Upper lobe of left lung (tissue), 6 donors: ENCODE measurements at places on chromosomes 5 and 9. TPM values are rescaled to one million over a fixed set of nuclear protein-coding genes. Genes with fewer than 3 reads are reported as not detected.

DNA sequence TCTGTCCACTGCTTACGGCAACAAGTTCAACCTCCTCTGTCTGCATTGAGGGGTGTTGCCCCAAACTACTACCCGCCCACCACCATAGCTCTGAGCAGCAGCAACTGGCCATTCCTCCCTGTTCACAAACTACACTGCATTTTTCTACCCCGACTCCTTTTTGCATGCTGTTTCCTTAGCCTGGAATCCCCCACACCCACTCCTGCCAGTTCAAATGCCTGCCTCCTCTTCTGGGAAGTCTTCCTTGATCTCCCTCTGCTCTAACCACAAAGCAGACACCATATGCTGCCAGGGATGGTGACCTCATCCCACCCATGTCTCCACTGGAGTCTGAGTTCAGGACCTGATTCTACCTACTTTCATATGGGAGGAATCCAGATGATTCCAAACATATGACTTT is 13.3 kb downstream of the ALDH1B1 start:
- no peaks in the 10 kb centered on the region for H3K27me3 ChIP-seq
- no peaks in the 10 kb centered on the region for H3K36me3 ChIP-seq
- peaks cover 2% of the 10 kb centered on the region for H3K4me1 ChIP-seq
- no peak overlapping the region for H3K4me3 ChIP-seq
- H3K27ac ChIP-seq, result no peak overlapping the region

GRCh38 chr9:79779901-79780300 is 208.1 kb downstream of the TLE4 start:
- no peaks in the 10 kb centered on the region for H3K36me3 ChIP-seq
- H3K27ac ChIP-seq, result no peak overlapping the region
- no peak for DNase-seq
- H3K27me3 ChIP-seq, result no peaks in the 10 kb centered on the region
- H3K4me3 ChIP-seq, result no peak overlapping the region
- H3K4me1 ChIP-seq, result no peaks in the 10 kb centered on the region

DNA sequence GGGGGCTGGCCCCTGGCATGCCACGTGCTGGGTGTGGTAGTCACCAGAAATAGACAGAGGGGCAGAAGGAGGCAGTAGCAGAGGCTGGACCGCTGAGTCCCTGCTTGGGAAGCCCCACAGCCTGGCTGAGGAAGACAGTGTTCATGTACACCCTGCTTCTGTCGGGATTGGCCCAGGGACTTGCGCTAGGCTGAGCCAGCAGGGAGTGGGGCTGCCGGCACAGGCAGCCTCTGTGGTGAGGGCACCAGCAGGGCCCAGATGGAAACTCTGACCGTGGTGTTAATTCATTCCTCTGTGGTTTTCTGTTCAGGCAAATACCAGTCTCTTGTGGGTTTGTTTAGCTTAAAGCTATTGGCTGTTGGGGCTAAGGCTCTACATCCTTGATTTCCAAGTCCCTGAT is 108.6 kb upstream of the RAD23B start:
- no peaks in the 10 kb centered on the region for H3K4me1 ChIP-seq
- no peak for DNase-seq
- no peak overlapping the region for H3K27ac ChIP-seq
- H3K4me3 ChIP-seq, result no peak overlapping the region

- H3K27me3 ChIP-seq, result no peaks in the 10 kb centered on the region
- no peaks in the 10 kb centered on the region for H3K4me1 ChIP-seq
- H3K27ac ChIP-seq, result no peak overlapping the region
- no peak overlapping the region for H3K4me3 ChIP-seq
- DNase-seq, result no peak
Measured at GRCh38 chr9:87020169-87020950, 73.1 kb upstream of the GAS1 start.

The SAPCD2 gene
- total RNA-seq, result 0.83 TPM

DNA sequence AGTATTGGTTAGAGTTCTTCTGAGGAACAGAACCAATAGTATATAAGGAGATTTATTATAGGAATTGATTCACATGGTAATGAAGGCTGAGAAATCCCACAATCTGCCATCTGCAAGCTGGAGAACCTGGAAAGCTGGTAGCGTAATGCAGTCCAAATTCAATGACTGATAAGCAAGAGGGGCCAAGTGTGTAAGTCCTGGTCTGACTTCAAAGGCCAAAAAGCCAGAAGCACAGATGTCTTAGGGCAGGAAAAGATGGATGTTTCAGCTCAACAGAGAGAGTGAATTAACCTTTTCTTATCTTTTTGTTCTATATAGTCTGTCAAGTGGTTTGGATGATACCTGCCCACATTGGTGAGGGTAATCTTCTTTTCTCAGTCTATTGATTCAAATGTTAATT is 146.4 kb downstream of the FGF10 start:
- no peaks in the 10 kb centered on the region for H3K27me3 ChIP-seq
- no peaks in the 10 kb centered on the region for H3K36me3 ChIP-seq
- no peaks in the 10 kb centered on the region for H3K4me1 ChIP-seq
- no peak for DNase-seq
- no peak overlapping the region for H3K27ac ChIP-seq

The COL27A1 gene
- total RNA-seq, result 7.6 TPM

The SARDH gene
- total RNA-seq, result 14.0 TPM

- H3K4me1 ChIP-seq, result peaks cover 16% of the 10 kb centered on the region
- no peaks in the 10 kb centered on the region for H3K36me3 ChIP-seq
- no peaks in the 10 kb centered on the region for H3K27me3 ChIP-seq
- H3K4me3 ChIP-seq, result no peak within 1 kb of the TSS
- H3K27ac ChIP-seq, result no peak within 1 kb of the TSS
Measured at GRCh38 chr5:138274189-138274853, at the start of gene GFRA3. Gene GFRA3, minus strand, starts transcription at chr5:138274621. Its CDS starts 197 bp downstream, at chr5:138274424.

The ECM2 gene
- 4.3 TPM for total RNA-seq

GRCh38 chr9:105188746-105189145 is 55.7 kb upstream of the SLC44A1 start:
- no peak overlapping the region for H3K4me3 ChIP-seq
- no peaks in the 10 kb centered on the region for H3K27me3 ChIP-seq
- no peak for DNase-seq
- H3K27ac ChIP-seq, result no peak overlapping the region
- H3K4me1 ChIP-seq, result peaks cover 15% of the 10 kb centered on the region

DNA sequence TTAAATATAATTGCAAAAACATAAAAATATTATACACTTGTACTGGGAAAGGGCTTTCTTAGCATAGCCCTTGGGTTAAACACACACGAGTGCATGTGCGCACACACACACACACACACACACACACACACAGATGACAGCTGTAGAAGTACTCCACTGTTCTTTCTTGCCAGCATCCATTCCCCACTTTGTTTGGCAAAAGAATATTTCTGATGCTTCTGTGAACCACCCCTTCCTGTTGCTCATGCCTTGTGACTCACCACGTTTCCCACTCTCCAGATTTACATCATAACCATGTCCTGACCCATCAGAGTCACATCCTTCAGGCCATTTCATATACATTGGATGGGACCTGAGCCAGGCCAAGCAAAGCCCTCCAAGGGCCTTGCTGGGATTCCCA is 280.1 kb downstream of the DNAH5 start:
- no peak overlapping the region for H3K4me3 ChIP-seq
- no peak for DNase-seq
- H3K4me1 ChIP-seq, result no peaks in the 10 kb centered on the region
- H3K27ac ChIP-seq, result no peak overlapping the region
- H3K36me3 ChIP-seq, result no peaks in the 10 kb centered on the region

DNA sequence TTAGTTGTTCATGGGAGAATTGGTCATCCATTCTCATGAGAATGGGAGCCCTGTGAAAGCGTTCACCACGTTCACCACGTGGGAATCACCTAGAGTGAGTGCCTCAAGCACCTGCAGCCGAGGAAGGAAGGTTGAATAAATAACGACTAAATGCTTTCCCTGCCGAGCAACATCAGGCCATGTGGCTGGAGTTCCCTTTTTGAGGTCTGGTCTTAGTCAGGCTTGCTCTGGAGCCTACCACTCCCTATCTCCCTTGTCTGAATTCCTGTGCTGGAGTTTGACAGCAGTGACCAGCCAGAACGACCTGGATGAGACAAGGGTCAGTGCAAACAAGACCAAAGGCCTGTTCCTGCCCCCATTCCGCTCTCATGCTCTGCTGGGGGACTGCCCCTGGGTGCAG is 28.5 kb downstream of the KCNMB1 start:
- H3K27me3 ChIP-seq, result no peaks in the 10 kb centered on the region
- no peak overlapping the region for H3K4me3 ChIP-seq
- H3K4me1 ChIP-seq, result peaks cover 22% of the 10 kb centered on the region
- DNase-seq, result peak; percentile 52
- no peaks in the 10 kb centered on the region for H3K36me3 ChIP-seq

GRCh38 chr5:151238303-151238741 is 14.4 kb upstream of the CCDC69 start:
- no peaks in the 10 kb centered on the region for H3K27me3 ChIP-seq
- no peaks in the 10 kb centered on the region for H3K36me3 ChIP-seq
- no peak overlapping the region for H3K4me3 ChIP-seq
- no peak overlapping the region for H3K27ac ChIP-seq

GRCh38 chr9:87088192-87088591 is 140.9 kb upstream of the GAS1 start:
- no peaks in the 10 kb centered on the region for H3K27me3 ChIP-seq
- H3K4me3 ChIP-seq, result no peak overlapping the region
- no peaks in the 10 kb centered on the region for H3K36me3 ChIP-seq

DNA sequence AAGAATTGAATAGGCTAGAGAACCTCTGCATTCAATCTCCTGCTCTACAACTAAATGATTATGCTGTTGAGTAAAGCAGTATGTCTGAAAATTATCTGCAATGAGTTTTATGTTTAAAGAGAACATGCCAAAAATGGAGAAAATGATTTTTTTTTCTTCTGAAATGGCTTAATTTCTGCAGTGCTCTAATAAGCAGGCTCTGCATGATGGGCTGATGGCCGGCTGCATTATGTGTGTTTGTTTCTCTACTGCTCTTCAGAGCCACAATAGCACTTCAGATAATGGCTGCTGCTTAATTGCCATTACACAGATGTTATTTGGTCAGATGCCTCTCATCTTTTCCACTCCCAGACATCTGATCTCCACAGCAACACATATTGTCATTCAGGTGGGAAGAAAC is 286.4 kb upstream of the DMAC1 start:
- H3K36me3 ChIP-seq, result no peaks in the 10 kb centered on the region
- DNase-seq, result no peak
- no peaks in the 10 kb centered on the region for H3K27me3 ChIP-seq
- H3K27ac ChIP-seq, result no peak overlapping the region
- no peaks in the 10 kb centered on the region for H3K4me1 ChIP-seq
- H3K4me3 ChIP-seq, result no peak overlapping the region

GRCh38 chr9:127030814-127031740 is 91.4 kb downstream of the ANGPTL2 start:
- peak; percentile 37 for DNase-seq
- H3K27ac ChIP-seq, result no peak overlapping the region
- no peaks in the 10 kb centered on the region for H3K36me3 ChIP-seq

GRCh38 chr5:78984439-78985115 is 533 bp downstream of the ARSB start:
- H3K27me3 ChIP-seq, result no peaks in the 10 kb centered on the region
- DNase-seq, result peak; percentile 97
- no peaks in the 10 kb centered on the region for H3K36me3 ChIP-seq
- peaks cover 15% of the 10 kb centered on the region for H3K4me1 ChIP-seq
- peak overlapping the region; percentile 98 for H3K27ac ChIP-seq
- peak overlapping the region; percentile 63 for H3K4me3 ChIP-seq

The AIF1L gene
- 9.2 TPM for total RNA-seq

DNA sequence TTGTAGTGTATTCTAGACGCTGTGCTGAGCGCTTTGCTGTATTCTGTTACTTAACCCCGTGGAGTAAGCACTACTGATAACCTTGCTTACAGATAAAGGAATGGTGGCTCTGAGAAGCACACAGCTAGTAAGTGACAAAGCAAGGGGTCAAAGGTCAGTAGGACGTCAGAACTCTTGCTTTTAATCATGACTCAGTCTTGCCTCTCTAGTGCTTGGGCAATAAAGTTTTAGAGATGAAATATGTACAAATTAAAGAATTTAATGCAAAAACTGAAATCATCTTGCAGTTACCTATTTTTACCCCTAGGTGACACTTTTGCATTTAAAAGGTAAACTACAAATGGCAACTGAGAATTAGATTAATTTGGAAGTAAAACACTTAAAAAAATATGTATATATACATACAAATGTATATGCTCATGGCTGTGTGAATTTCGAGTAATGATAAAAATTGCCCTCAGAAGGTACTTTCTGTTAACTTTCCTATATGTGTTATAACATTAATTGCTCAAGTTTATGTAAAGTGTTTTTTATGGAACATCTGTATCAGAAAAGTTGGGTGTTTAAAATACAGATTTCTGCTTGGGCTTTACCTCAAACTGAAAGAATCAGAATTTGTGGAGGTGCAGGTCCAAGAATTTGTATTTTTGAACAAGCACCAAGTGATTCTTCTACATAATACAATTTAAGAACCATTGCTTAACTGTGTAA is 175.1 kb upstream of the DAB2 start:
- H3K27ac ChIP-seq, result no peak overlapping the region
- H3K4me3 ChIP-seq, result no peak overlapping the region
- no peak for DNase-seq
- H3K27me3 ChIP-seq, result no peaks in the 10 kb centered on the region
- no peaks in the 10 kb centered on the region for H3K36me3 ChIP-seq
- H3K4me1 ChIP-seq, result no peaks in the 10 kb centered on the region

The NUTM2G gene
- total RNA-seq, result not detected

The KCTD16 gene
- 0.15 TPM for total RNA-seq

DNA sequence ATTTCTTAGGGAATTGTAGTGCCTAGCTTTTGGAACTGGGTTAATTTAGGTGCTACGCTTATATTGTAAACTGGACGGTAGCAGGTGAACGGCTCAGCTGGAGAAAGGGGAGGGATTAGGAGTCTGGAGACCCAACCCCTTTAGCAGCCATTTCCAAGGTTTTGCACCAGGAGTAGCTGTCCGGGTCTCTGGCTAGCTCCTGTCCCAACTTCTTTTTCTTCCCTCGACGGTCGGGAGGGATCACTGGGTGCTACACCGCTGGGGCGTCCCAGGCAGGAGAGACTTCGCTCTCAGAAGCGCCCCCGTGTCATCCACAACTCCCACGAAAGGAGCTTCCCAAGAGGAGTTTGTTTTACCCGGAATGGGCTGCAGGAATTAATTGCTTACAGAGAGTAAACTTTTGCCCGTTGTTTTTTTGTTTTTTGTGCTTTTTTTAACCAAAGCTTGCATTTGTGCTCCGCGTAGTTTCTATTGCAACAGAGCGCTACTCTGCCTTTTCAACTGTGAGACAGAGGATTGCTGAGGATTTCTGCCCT is 1640.9 kb upstream of the C9orf72 start:
- peaks cover 12% of the 10 kb centered on the region for H3K4me1 ChIP-seq
- no peaks in the 10 kb centered on the region for H3K36me3 ChIP-seq
- H3K27ac ChIP-seq, result no peak overlapping the region
- H3K27me3 ChIP-seq, result peaks cover 35% of the 10 kb centered on the region

- no peaks in the 10 kb centered on the region for H3K27me3 ChIP-seq
- no peaks in the 10 kb centered on the region for H3K36me3 ChIP-seq
- no peak for DNase-seq
- H3K4me1 ChIP-seq, result no peaks in the 10 kb centered on the region
- H3K27ac ChIP-seq, result no peak overlapping the region
Measured at GRCh38 chr9:1759771-1760300, 255.3 kb upstream of the SMARCA2 start.

- no peaks in the 10 kb centered on the region for H3K36me3 ChIP-seq
- no peak overlapping the region for H3K27ac ChIP-seq
- DNase-seq, result no peak
Measured at GRCh38 chr5:173612948-173613347, 3.5 kb downstream of the BOD1 start.

The SLC22A4 gene
- total RNA-seq, result 3.9 TPM

- DNase-seq, result no peak
- peak overlapping the region; percentile 96 for H3K27ac ChIP-seq
- no peaks in the 10 kb centered on the region for H3K36me3 ChIP-seq
- H3K4me1 ChIP-seq, result peaks cover 5% of the 10 kb centered on the region
- H3K4me3 ChIP-seq, result peak overlapping the region; percentile 53
- H3K27me3 ChIP-seq, result no peaks in the 10 kb centered on the region
Measured at GRCh38 chr5:81971111-81971711, 612 bp upstream of the ATG10 start.

The GDA gene
- 0.44 TPM for total RNA-seq

The SPINK4 gene
- not detected for total RNA-seq
